ENCODE measurements at places on chromosomes 1 and 21. TPM values are rescaled to one million over a fixed set of nuclear protein-coding genes. Genes with fewer than 3 reads are reported as not detected.

Gene ARHGEF16
- 121 TPM for polyA plus RNA-seq

Gene AURKAIP1
- polyA plus RNA-seq = 229 TPM

Gene ABCA4
- 3.4 TPM for polyA plus RNA-seq

Gene KCNA10
- not detected for polyA plus RNA-seq

Gene NIBAN1
- 2.7 TPM for polyA plus RNA-seq

Gene CASQ2
- 5.9 TPM for polyA plus RNA-seq
